ENCODE measurements at places on chromosomes 1 and 21.

DNA sequence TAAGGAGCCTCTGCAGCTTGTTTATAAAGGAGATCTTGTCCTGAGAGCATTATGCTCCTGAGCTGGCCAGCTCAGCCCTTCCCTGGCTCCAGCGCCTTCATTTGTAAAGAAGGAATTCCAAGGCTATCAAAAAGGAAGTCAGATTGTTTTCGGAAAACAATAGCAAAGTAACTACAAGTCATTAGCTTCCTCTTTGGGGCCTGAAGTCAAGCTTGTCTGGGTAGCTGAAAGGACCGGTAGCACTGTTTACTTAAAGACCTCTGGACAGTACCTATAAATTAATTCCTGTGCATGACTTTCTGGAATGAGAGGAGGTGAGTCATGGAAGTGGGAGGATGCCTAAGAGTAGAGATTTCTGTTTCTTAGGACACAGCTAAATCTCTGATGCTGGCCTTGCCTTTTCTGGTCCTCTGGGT is 20.7 kb upstream of the GJA5 start:
- no peak for DNase-seq

DNA sequence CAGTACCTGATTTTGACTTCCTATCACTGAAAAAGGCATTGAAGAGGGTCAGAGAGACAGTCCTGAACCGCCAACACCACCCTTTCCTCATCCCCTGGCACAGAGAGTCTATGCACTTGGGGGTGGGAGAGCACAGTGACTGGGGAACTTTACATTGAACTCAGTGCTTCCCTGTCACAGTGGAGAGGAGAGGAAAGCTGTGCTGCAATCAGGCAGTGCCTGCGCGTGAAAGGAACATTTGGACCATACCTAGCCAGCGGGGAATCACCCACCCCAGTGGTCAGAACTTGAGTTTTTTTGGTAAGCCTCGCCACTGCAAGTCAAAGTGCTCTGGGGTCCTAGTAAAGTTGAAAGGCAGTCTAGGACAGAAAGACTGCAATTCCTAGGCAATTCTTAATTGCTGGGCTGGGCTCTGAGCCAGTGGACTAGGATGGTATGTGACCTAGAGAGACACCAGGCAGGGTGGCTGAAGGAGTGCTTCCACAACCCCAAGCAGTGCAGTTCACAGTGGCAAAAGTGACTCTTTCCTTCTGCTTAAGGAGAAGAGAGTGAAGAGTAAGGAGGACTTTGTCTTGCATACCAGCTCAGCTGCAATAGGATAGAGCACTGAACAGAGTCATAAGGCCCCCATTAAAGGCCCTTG is 9.4 kb upstream of the HENMT1 start:
- no peak for DNase-seq

DNA sequence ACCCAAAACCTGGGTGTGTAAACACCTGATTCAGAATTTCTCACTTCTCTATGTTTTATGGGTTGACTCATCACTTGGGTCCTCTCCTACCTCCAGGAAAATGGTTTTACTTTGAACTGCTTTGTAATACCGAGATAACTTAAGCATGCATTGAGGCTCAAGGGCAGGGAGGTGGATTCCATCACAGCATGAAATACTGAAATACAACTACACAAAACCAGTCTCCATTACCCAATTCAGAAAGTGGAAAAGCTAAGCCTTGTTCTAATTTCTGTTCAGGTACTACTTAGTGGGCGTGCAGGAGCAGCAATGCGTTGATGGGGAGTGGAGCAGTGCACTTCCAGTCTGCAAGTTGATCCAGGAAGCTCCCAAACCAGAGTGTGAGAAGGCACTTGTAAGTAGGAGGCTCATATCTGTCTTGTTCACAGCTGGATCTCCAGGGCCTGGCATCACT is 6.1 kb upstream of the C4BPA start:
- no peak for DNase-seq

DNA sequence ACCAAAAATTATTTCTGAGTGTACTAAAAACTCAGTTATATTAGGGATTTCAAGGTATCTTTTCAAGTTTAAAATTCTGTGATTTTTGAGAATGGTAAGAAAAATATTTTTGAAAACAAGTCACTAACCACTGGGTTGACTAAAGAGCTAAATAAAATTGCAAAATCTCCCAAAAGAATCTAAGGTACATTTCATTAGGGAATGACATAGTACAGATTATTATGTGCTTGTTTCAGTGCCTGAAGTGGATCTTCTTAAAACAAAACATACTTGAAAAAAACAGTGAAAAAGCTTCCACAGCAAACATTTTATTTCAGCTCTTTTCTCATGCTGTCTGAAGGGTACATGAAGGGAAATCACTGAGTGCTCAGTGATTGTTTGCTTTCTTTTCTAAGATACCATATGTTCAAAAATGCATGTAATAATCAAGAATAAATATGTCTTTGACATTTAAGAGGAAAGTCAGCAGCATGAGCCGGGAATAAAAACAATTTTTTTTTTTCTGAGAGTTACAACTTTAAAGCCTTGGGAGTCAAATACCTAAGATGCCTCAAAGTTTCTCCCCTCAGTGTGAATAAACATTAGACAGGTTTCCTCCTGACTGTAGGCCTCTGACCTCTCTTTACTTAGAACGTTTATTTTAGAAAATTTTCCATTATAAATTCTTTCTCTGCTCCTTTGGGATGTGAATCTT is 200.7 kb downstream of the KCNT2 start:
- DNase-seq, result no peak

DNA sequence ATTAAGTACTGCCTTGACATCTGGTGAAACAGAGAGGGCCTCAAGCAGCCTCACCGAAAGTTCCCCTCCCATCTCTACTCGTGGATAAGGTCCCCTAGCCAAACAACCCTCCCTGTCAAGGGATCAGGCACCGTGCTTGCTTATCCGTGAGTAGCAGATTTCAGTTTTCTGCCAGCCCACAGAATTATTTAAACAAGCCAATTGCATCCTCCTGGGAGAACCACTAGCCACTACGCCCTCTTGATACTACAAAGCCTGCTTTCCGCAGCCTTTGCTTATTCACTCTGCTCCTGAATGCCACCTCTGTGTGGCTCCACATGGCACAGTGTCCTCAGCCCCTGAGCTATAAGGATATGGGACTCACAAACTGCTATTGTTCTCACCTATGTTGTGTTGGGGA is 5.9 kb upstream of the TFF2 start:
- DNase-seq, result no peak

GRCh38 chr1:92203105-92203504 is 14.6 kb upstream of the C1orf146 start:
- DNase-seq, result no peak

GRCh38 chr1:184664042-184664660 is 90.5 kb downstream of the EDEM3 start:
- no peak for DNase-seq

DNA sequence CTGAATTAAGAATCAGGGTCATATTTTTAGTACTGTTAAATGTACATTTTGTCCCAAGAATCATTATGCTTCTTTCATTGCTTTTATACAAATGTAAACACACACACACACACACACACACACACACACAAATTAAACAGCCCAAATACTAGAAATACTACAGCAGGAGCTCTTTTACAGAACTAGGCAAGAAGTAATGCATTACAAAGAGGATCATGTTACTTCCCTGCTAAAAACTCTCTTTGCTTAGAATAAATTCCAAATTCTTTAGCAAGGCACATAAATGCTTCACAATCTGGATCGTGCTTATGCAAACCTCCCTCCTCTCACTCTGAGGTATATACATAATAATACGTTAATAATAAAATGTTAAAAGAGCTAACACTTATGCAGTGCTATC is 720.4 kb upstream of the ADGRL4 start:
- DNase-seq, result no peak

- DNase-seq, result no peak
These were observed 174.1 kb downstream of the FOXD2 start for GRCh38 chr1:47611992-47612391.

- no peak for DNase-seq
These were observed 836 bp upstream of the PRCC start for GRCh38 chr1:156766298-156767100.

- no peak for DNase-seq
These were observed 26.1 kb upstream of the CLSTN1 start for GRCh38 chr1:9849691-9850441.

DNA sequence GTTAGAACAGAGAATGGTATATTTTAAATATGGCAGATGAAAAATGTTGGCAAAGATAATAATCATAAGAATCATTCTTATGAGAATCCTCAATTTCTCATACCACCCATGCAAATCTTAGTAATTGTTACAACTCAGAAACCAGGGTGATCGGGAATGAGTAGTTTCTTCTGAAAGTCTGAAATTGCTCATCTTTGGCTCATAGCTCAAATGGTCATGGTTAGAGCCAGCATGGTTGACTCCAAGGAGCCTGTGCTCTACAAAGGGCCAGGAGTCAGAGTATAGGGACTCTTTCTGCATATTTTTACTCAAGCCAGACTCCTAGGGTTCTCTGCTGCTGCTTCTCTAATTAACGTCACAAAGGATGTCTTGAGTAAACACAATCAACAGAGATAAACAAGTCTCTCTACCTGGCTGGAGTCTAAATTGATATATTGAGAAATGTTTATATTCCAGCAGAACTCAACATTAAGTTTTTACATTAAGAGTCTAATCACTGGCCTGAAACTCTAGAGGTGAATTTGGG is 1.9 kb upstream of the ETV3 start:
- no peak for DNase-seq

DNA sequence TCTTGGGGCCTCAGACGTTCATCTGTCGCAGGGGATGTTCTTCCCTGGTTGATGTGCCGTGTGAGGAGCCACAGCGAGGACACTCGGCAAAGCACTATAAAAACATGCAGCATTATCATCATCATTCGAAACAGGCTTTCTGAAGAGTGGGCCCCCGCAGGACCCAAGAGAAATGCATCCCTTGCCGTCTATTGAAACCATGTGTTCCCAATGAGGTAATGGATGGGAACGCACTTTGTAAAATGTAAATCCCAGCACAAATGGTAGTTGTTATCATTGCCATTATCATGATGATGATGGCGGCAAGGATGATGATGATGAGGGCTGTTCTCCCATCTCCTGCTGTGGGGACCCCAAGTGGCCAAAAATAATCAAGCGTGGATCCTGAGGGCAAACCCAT is 76.8 kb downstream of the GLIS1 start:
- DNase-seq, result no peak

DNA sequence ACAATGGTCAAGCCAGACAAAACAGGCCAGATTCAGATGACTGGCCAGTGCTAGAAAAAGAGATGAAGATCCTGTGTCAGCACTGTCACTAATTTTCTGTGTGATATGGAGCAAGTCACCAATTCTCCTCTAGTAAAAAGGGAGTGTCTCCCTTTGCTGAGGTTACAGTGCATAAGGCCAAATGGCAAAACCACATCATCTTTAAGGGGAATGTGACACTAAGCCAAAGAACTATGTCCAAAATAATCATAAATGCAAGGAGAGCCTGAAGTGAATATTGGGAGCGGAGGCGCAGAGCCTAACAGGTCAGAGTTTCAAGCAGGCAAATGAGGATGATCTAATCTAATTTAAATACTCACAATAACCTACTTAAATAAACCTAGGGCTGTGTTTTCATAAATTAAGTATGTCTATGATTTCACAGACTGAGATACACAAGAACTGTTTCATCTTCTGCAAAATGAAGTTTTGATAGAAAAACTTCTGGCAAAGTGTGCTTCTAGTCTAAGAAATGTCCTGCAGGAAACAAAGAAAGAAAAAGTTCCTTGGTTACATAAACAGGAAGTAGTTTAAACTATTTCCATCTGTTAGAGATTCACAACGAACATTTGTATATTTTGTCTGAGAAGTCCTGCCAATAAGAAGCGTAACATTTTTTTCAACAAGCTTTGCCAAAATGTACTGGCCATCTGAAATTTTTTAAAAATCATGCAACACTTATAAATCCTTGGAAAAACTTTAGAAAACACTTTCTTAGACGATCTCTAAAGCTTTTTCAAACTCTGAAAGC is 290.2 kb downstream of the LRRC40 start:
- no peak for DNase-seq
